Right renal pelvis (tissue), 4 donors: ENCODE measurements at places on chromosomes 16 and 17. TPM values are rescaled to one million over a fixed set of nuclear protein-coding genes. Genes with fewer than 3 reads are reported as not detected.

- DNase-seq = no peak
These were observed 286.7 kb downstream of the SEC14L1 start for GRCh38 chr17:77427391-77427991.

DNA sequence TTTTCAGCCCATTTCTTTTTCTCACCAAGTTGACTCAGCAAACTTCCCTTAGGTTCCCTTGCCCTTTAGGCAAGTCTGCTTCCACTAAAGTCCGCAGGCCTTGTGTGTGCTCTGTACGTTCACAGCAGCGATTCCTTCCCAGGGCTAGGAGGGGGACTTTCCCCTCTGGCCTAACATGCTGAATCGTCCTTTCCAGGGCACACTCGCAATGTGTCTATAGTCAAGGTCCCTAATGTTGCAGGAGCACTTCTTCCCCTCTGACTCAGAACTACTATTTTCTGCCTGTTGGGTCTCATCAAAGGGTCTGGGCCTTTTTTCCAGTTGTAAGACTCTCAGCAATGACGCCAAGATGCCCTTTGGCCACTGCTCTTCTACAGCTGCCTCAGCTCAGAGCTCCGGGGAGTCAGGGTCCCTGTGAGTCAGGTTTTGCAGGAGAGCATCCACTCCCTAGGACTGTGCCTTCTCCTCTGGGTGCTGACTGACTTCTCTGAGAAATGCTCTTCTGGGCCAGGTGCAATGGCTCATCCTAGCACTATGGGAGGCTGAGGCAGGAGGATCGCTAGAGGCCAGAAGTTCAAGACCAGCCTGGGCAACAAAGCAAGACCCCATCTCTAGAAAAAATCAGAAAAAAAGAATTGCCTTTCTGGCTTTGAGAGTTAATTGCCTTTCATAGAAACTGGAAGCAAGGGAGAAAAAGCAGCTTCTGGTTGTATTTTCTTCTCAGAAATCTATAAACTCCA, 64.4 kb upstream of the TBX2 start:
- DNase-seq = no peak

DNA sequence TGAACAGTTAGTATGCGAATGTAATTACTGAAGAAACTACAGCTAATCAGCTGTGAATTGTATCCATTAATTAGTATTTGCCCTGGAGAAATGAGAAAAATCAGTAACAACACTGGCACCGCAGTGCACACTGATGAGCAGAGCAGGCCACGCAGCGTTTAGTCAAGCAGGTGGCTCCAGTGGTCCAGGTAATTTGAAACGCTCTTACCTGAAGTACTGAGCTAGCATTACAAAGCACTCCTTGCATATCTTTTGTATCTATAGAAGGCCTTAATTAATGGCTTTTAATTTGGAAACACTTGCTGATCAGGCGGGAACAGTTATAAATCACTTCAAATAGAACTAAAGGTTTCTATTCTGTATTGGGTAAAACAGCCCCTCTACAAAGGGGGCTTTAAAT, 76.4 kb downstream of the TOX3 start:
- no peak for DNase-seq

DNA sequence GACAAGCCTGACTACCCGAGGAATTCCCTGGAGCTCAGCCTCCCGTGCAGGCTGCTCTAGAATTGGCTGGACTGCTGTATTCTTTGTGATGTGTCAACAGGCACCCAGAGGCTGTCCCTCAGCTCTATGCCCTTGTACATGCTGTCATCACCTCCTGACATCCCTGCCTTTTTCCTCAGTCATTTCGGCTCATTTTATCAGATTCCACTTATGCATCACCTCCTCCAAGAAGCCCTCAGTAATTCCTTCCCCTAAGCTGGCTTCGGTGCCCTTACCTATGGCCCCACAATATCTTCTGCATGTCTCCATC, 126.4 kb downstream of the DYNLRB2 start:
- DNase-seq = no peak

DNA sequence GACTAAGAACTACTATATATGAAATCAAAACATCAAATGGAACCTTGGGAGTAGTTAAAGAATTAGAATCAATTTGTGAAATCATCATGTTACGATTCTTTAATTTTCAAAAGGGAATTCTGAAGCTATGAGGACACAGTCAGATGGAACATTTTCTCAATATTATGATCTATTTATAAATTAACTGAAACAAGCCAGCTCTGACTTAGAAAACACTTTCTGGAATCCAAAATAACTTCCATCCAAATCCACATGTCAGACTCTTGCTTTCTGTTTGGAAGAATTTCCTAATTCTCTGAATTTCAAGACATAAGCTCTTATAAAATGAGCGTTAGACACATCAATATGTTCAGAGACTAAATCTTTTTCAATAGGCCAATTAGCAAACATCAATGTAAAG, 737.7 kb upstream of the SOX9 start:
- no peak for DNase-seq

GRCh38 chr16:66520406-66521170, 29.3 kb downstream of the TK2 start:
- no peak for DNase-seq

DNA sequence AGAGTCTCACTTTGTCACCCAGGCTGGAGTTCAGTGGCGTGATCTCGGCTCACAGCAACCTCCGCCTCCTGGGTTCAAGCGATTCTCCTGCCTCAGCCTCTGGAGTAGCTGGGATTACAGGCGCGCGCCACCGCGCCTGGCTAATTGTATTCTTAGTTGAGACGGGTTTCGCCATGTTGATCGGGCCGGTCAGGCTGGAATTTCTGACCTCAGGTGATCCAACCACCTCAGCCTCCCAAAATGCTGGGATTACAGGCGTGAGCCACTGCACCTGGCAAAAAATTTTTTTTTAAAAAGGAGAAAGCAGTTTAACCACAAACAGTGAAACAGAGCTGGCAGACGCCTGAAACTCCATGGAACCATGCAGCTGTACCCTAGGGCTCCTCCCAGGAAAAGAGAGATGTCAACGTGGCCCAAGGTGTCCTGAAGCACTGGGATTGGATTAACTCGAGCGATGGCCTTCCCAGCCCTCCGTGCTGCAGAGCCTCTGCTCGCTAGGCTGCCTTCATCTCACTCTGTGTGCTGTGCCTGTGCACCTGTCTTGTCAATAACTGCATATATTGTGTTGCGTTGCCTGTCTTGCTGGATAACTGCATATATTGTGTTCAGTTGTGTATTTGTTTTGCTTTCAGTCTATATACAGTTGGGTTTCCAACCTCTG, 29.6 kb upstream of the FOXK2 start:
- no peak for DNase-seq

GRCh38 chr16:10652730-10653590, 41.8 kb downstream of the TEKT5 start:
- no peak for DNase-seq

CNGB1 gene
- 0.03 TPM for polyA plus RNA-seq

NPIPA8 gene
- polyA plus RNA-seq = 65.6 TPM

FSCN2 gene
- polyA plus RNA-seq = 2.3 TPM

KCTD5 gene
- 25.6 TPM for polyA plus RNA-seq

MSLN gene
- 33.7 TPM for polyA plus RNA-seq

NLRC3 gene
- 2.0 TPM for polyA plus RNA-seq

ARL16 gene
- 49.1 TPM for polyA plus RNA-seq

NETO2 gene
- polyA plus RNA-seq = 29.7 TPM
